ENCODE measurements at places on chromosomes 2 and 18.
A peak's percentile ranks its signal among the peaks of the same experiment; 100 is the strongest.

DNA sequence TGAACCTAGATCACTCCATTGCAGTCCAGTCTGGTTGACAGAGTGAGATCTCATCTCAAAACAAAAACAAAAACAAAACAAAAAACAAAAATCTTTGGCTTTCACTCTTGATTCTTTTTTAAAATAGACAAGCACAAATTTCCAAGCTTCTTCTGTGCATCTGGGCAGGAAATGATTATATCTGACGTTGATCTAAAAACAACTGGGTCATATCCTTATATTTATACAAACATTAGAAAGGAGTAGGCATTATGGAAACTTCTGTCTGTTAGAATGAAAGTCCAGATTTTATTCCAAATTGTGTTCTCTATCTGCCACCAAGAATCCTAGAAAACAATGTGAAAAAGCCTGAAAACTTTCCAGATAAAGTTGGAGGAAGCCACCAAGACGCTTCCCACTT lies 26.2 kb upstream of the PMAIP1 start:
- DNase-seq = no peak

DNA sequence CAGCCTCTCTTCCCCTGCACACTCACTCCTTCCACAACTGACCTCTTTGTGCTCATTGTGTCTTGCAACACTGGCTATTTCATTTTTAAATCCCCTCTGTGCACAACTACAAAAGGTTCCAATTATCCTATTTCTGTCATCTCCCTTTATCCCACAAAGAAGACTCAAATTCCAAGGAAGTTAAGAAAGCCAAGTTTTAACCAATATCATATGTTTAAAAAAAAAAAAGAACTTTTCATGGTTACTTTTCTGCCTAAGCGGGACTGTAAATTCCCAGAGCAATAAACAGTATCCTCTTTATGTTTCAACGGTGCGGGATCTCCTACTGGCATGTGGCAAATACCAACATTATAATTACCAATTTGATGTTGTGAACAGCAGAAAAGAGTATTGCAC lies 83.8 kb downstream of the DOCK10 start:
- no peak for DNase-seq

DNA sequence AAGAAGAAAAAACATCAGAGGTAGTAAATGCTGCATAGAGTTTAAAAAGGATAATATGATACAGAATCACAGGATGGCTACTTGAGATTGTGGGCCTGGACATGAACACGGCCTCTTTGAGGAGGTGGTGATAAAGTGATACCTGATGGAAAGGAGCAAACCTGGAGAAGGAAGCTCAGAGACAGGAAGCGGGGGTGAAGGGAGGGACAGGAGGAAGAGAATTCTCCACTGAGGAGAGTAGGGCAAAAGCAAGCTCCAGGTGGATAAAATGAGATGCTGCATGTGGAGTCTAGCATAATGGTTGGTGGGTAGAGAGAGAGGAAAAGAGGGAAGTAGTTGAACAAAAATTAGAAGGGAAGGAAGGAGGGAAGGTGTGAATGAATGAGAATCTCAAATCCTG lies 77.0 kb upstream of the GALNT3 start:
- DNase-seq = no peak

- no peak for DNase-seq
Observed at GRCh38 chr2:238383743-238384380, 42.9 kb upstream of the ASB1 start.

DNA sequence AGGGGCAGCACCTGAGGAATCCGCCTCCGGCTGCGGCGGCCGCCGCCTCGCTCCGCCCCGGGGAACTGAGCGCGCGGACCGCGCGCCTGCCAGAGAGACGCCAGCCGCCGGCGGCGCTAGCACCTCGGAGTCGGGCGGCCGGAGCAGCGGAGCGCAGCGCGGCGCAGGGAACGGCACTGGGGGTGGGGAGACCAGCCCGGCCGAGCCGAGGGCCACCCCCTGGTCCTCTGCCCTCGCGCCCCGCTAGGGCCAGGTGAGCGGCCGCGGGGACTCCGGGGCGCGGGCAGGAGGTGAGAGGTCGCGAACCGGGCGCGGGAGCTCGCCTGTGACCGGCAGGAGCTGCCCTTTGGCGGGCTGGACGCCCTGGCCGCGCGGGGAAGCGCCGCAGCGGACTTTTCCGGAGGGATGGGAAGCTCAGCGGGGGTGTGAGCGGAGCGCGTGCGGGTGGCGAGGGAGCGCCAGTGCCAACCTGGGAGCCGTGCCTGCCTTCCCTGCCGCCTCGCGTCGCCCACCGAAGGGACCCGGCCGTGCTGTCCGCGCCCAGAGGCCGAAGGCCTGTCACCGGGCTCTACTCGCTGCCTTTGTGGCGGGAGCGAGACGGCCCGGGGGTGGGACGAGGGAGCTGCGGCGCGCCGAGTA lies at the start of gene GREB1L:
GREB1L (plus strand) TSS at position 92 of the 639 bp plus-strand sequence. CDS start 141,287 bp downstream, outside the sequence.
- DNase-seq = peak; percentile 41
